ENCODE measurements at places on chromosomes 6 and 20.

GRCh38 chr6:156316583-156317125 lies 460.5 kb upstream of the ARID1B start:
- DNase-seq = no peak

- DNase-seq = no peak
Measured at GRCh38 chr6:131998255-131998982, 47.2 kb upstream of the CCN2 start.

GRCh38 chr6:56437171-56437900 lies 190.0 kb upstream of the COL21A1 start:
- no peak for DNase-seq

DNA sequence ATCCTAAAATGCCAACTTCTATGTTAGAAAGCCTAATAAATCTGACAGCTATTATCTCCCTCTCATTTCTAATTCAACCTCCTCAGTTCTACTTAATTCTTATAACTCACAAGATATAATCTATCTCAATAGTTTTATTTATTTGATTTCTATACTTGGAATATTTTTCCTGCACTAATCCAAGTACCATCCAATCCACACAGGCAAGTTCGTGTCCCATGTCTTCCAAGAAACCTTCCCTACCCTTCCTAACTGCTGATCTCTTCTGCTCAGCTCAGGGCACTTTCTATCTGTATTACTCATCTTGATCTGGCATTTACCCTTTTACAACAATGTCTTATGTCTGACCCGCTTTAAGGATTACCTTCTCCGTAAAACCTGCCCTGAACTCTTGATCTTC lies 18.2 kb downstream of the NCOA5 start:
- no peak for DNase-seq

- no peak for DNase-seq
Measured at GRCh38 chr20:53048387-53048786, 76.2 kb downstream of the TSHZ2 start.
